ENCODE measurements at places on chromosomes 5 and 9.

DNA sequence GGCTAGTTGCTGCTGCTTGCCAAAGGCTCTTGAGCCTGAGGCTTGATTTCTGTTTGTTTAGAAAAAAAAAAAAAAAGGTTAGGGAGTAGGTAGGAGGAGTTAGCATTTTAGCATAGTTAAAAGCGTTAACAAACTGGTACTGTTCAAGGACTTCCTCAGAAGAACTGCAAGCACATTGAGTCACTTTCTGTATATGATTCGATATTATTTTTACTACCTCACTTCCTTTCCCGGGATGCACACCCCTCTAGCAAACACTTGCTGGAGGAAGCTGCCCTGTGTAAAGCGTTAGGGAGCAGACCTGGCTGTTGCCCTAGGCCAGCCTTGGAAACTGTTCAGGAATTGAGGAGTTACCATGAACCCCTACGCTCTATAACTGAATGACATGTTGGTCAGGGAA lies 15.7 kb upstream of the CEP120 start:
- no peak for DNase-seq

DNA sequence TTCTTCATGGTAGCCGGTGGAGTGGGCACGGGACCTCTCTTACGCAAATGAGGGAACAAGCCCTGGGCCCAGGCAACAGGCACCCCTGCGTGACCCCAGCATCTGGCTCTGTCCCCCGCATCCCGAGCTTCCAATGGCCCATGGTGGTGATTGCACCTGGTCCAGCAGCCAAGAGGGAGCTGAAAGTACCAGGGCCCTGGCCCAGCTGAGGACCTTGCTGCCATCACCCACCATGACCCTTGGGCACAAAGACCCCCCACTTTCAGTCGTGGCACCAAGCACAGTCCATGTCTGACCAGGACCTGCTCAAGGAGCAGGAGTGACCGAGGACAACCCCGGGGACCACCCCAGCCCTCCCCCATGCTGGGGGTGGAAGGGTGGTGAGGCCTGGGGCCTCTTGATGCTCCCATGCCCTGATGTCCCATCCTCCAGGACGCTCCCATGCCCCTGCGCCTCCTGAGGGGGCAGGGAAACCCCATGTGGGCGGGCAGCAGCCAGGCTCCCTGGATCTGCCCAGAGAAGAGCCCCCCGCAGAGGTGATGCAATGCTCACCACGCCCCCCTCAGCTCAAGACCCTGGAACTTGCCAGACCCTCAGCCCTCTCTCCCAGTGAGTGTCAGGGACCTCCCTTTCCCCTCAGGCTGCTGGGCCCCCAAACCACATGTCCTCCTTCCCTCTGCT lies 123.9 kb downstream of the ADAMTS2 start:
- no peak for DNase-seq

GRCh38 chr5:2270467-2270866 lies 387.7 kb upstream of the IRX4 start:
- DNase-seq: no peak

DNA sequence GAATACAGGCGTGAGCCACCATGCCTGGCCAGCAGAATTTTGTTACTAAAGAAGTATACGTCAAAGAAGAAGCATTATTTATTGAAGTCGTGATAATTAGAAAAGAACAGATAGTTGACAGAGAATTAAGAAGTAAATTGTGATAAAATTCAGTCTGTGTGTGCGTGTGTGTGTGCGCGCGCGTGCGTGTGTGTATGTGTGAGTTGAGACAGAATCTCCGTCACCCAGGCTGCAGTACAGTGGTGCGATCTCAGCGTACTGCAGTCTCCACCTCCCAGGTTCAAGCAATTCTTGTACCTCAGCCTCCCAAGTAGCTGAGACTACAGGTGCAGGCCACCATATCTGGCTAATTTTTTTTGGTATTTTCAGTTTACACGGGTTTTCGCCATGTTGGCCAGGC lies 77.8 kb downstream of the ERBIN start:
- no peak for DNase-seq

- no peak for DNase-seq
Observed at GRCh38 chr9:87884578-87885459, 2.1 kb downstream of the SPATA31E1 start.

Measured in hippocampal formation (tissue), 2 donors.